Activated naive CD4-positive, alpha-beta T cell treated with anti-CD3 and anti-CD28 coated beads, Interleukin-2, amount 50 U/mL, for 72 hours (primary cell): ENCODE measurements at places on chromosomes 7 and 10.

DNA sequence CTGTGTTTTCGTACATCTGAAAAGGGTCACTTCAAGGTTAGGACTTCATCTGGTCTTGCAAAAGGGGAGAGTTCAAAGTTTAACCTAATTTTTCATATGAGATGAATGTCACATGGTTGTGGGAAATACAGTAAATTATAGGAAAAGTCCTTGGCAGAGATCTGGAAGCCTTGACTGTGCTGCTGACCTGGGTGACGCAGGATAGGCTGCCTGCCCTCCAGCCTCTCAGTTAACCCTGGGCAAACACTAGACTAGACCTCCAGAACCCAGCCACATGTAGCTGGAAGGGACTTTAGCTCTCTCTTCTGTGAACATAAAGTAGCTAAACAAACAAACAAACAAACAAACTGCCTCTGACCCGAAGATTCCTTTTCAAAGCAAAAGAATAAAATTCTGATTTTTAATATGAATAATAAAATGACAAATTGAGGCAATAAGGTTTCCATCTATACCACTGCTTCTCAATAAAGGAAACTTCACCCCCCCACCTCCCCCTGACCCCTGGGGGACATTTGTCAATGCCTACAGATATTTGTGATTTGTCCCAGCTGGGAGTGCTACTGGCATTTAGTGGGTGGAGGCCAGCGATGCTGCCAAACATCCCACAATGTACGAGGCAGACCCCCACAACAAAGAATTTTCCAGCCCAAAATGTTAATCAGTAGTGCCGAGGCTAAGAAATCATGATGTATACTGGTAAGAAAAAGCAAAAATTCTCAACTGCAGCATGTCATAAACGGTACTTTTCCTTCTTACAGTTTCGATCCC lies 75.2 kb upstream of the PRR15 start:
- no peak for DNase-seq

- no peak for DNase-seq
Observed at GRCh38 chr7:116021237-116021636, 9.3 kb downstream of the TFEC start.

DNA sequence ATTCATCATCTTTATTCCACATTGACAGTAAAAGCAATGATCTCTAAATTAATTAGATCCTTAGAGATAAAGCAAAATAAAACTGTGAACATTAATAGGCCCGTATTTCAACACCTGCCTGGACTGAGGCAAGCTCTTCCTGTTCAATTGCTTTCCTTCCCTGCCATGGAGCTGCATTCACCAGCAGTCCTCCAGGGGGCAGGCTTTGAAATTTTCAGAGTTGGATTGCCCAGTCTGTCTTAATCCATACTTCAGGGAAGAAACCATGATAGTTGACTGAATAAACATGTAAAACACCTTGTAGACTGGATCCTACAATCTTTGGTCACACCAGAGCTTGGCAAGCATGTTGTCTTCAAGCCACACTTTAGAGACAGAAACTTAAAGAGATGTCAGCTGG lies 936.6 kb downstream of the NRG3 start:
- no peak for DNase-seq

GRCh38 chr7:29557954-29558353 lies 5.7 kb upstream of the PRR15 start:
- no peak for DNase-seq

- DNase-seq: no peak
Observed at GRCh38 chr7:50731703-50732582, 50.8 kb downstream of the GRB10 start.

DNA sequence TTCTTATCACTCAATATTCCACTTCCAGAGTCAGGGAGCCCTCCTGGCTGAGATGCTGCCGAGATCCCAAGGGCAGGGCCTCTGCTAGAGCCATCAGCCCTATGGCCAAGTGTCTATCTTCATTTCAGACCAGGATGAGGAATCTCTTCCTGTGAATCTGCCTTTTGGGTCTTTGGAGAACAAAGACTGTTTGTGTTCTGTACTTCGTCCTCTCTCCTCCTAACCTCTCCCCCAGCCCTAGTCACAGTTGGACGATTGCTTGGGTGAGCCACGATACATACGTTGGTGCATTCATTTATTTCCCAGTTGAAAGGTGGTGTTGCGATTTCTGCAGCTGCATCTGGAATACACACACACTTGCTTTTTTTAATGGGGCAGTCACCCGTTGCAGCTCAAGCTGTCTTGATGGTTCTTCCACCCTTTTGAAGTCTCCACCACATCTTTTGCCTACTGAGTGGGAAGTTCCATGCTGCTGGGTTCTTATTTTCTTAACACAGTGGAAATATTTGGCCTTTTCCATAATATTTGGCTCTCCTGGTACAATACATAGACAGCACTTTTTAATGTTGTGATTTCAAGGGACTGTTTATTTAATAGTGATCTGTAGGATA lies 26.7 kb downstream of the SH3PXD2A start:
- no peak for DNase-seq

GRCh38 chr10:117761695-117762094 lies 219.1 kb downstream of the EMX2 start:
- no peak for DNase-seq

DNA sequence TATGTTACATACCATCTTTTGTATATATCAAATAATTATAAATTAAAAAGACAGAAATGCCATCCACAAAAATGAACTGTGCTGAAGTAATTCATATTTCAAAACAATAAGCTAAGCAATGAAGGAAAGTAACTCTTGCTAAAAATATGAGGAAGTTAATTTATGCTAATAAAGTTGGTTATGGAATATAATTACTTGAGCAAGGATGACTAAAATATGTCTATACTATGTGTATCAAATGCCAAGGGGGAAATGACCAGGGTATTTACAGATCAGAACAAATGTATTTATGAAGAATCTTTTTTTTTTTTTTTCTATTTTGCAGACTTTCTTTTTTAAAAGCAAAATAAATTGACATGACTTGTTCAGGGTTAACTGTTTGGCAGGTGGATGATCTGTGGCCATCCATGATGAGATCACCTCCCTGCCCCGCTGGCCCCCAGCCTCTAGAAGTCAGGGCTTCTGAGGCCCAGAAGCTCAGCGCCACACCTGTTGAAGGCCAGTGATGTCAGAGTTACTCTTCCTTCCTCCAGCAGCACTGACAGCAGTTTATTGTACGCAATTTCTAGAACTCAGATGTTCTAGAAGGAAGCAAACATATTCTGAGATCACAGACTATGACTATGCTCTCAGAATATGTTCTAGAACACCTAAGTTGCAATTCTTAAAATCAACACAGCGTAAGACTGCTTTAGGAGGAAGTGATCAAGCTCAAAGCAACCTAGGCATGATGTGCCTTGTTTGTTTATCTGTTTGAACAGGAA lies 196.1 kb upstream of the KLF14 start:
- no peak for DNase-seq

- no peak for DNase-seq
Observed at GRCh38 chr10:17506390-17506789, 52.0 kb upstream of the ST8SIA6 start.

DNA sequence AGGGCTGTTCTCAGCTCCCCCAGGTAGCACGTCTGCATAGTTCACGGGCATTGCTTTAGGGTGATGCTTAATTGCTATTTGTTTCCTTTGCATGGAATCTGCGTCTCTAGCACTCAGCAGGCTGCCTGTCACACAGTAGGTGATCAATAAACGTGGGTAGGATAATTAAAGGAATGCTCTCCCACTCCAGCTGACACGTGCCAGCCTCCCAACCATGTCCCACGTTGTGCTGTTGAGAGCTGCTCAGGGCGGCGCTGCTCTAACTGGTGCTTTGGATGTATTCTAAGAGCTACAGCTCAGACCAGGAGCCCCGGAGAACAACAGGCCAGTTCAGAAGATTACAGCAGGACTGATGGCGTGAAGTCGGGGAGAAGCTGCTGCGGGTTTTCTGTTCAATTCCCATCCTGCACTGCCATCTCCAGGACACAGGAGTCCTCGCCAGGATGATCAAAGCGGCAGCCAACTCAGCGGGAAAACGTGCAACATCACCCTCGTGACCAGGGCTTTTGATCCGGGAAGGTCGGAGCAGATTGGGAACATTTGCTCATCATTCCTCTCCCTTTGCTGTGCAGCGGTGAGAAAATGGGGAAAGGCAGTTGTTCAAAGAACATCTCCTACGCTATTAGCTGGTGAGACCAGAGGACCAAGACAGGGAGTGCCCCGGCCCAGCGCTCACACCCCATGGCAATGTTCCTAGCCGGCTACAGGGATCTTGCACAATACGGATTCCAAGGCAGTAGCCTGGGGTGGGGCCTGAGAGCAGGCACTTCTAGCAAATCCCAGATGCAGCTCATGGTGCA lies 50.5 kb upstream of the FOXK1 start:
- DNase-seq: no peak

DNA sequence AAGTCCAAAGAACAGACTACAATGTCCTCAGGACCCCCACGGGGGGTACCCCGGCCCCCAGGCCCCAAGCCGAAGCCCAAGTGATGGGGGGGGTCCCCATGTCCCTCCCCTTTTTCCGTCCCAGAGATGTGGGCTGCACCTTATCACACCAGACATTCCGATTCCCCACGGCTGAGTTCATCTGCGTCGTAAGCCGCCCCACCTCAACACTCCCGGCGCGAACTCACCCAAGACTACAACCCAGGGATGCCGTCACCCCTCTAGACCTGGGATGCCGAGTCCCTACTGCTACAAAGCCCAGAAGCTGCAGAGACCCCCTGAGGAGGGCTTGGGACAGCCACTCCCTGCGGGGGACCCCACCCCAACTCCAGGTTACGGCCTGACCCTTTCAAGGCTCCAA lies 14.5 kb downstream of the PDGFA start:
- no peak for DNase-seq

DNA sequence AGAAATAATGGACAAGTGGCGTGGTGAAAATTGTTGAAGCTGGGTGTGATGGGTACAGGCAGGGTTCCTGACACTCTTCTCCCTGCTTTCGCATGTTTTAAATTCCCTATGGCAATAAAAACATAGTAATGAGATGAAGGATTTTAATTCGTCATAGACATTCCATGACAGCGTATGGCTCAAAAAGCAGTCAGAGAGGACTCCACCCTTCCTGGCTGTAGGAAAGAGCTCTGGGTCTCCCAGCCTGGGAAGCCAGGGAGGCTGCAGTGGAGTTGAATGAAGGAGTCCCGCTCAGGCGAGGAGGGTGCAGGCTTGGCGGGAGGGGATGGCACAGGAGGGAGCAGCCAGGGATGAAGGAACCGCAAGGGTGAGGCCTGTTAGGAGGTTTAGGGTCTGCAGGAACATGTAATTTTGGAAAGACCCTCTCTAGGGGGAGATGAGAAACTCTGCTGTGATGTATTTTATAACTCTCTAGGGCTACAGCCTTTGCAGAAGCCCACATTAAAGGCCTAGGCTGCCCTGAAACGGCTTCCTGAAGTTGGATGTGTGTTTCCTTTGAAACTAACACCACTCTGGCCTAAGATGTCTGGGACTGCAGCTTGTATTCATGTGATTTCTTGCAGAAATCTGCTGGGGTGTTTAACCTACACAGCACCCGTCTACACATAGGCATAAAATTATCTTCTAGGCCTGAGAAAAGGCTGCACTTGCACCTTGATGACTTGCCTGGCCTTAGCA lies 7.6 kb upstream of the LARP4B start:
- DNase-seq: no peak

- DNase-seq: no peak
Observed at GRCh38 chr7:381211-382042, 91.5 kb downstream of the FOXL3 start.
